ENCODE measurements at places on chromosomes 13 and 19. TPM values are rescaled to one million over a fixed set of nuclear protein-coding genes. Genes with fewer than 3 reads are reported as not detected.

DNA sequence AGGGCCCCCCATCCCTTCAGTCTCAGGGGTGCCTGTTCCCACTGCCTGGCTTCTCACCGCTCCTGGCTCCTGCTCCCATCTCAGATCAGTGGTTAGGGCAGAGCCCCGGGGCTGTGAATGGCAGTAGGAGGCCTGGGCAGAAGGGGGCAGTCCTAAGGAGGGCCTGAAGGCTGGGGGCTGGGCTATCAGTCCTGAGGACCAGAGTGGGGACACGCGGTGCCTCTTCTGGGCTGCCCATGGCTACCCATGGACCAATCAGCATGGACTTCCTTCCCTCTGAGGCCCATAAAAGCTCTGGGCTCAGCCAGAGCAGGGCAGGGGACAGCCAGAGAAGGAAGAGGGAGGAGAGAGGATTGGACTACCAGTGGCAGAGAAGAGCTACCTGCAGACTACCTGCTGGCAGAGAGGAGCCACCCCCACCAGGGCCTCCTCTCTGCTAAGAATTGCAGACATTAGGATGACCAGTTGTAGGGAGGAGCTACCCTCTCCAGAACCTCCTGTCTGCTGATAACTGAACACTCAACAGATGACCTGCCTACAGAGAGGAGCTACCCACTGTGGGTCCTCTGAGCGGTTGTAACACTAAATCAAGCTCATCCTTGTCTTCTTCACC is 12.1 kb upstream of the UBE2S start:
- no peak for DNase-seq

- no peak for DNase-seq
Measured at GRCh38 chr19:49857061-49857837, 6.3 kb downstream of the PTOV1 start.

The KIR2DL1 gene
- total RNA-seq = not detected

The DHX34 gene
- 12.5 TPM for total RNA-seq

The PDX1 gene
- total RNA-seq = not detected
